ENCODE measurements at places on chromosomes 4 and X.

- DNase-seq, result no peak
Measured at GRCh38 chrX:103149652-103150051, 56.7 kb upstream of the NXF3 start.

- DNase-seq, result no peak
Measured at GRCh38 chr4:72390409-72390808, 178.6 kb downstream of the ADAMTS3 start.

DNA sequence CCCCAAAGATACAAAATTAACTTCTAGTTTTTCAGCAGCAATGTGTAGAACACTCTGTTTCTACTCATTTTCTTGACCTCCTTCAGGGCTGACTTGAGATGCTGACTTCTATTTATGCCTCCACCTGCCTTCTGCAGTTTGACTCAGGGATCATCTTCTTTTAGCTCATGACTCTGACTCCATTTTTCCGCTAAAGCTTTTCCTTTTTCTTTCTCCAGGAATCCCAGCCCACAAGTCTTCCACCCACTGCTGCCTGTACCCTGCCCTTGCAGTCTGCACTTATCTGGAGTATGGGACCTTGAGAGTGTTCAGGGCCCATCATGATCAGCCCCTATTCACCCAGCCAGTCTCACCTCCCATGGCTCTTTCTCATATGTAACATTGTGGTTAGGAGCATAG lies 14.9 kb upstream of the KLHL2 start:
- DNase-seq, result no peak

DNA sequence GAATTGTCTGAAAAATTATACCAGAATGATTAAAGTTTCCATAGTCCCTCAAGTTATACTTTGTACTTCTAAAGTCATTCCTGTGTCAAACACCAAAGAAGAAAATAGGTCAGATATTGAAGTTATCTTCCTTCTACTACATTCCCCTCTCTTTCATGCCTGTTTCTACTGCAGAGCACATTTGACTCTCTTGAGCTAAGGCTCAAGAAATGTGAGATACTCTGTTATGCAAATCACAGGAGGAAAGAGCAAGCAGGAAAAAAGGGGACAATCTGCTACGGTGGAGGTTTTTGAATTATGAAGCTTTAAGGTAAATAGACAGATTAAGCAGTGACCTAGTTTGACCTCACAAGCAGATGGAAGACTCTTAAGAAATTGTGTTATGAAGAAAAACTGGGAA lies 198.9 kb upstream of the LDB2 start:
- no peak for DNase-seq

- DNase-seq, result no peak
Measured at GRCh38 chrX:7262551-7262950, 114.6 kb upstream of the PUDP start.

- DNase-seq, result peak; percentile 77
Measured at GRCh38 chrX:153669174-153669890, 4.3 kb downstream of the PNCK start.

GRCh38 chr4:134160211-134160610 lies 41.4 kb downstream of the PABPC4L start:
- no peak for DNase-seq

GRCh38 chr4:17619416-17620105 lies 5.1 kb downstream of the MED28 start:
- DNase-seq, result no peak

GRCh38 chr4:128371001-128371777 lies 83.6 kb upstream of the PGRMC2 start:
- no peak for DNase-seq

DNA sequence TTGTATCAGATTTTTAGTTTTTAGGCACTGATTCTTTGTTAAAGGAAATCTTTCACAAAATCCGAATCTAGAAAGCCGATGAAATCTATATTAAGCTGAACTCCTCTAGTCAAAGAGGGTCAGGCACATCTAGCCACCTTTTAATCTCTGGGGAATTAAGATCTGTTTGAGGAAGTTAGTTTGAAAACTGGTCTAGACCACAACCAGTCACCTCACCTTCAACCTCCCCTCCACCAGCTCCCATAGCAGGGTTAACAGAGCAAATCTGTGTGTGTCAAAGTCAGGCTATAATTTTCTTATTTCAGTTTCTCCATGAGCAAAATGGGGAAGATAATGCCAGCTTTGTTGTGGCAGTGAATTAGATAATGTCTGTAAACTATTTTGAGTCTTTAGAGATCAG lies 110.0 kb upstream of the IGFBP7 start:
- DNase-seq, result no peak

DNA sequence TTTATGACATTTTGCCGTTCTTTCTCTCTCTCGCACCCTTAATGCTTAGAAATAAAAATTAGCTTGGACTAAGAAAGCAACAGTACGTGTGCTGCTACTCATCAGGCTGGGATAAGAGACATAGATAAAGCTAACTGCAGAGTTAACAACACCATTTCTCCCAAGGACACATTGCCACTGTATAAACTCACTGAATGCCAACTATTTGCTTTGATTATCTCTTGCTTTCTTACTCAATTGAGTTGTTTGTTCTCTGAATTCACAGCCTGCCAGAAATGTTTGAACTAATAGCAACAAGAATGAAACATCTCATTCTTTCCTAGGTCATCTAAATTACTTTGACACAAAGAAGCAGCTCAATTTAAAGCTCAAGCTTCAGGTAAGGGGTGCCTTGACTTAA lies 34.6 kb downstream of the F8 start:
- DNase-seq, result no peak

- no peak for DNase-seq
Measured at GRCh38 chr4:105990933-105991332, 95.7 kb downstream of the NPNT start.

GRCh38 chr4:113406723-113407016 lies 354.9 kb downstream of the CAMK2D start:
- DNase-seq, result no peak

DNA sequence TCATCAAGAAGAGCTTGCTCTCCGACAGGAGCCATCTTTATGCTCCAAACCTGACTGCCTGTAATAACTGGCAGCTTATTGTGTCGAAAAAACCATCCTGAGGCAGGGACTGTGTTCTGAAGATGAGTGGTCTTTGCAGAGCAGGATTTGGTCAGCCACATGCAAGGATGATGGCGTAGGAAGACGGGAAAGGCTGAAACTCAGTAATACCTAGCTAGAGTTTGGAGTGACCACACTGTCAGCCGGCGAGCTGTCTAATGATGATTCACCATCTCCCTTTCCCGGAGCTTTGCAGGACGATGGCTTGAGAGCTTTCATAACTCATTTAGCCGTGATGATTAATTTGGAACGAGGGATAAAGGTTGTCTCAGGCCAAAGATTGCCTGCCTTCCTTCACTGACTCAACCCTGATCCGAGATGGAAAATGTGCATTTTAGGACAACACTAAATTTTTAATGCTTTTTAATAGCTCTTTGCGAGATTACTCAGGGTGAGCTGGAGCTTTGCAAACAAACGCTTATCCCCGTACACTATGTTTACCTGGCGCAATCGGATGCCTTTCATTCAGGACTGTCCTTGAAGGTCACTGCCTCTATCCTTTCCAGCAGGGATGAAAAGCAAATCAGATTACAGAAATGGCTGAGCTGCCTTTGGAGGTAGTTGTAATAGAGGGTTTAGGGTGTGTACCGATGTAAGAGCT lies 288.5 kb downstream of the ASMT start:
- no peak for DNase-seq

DNA sequence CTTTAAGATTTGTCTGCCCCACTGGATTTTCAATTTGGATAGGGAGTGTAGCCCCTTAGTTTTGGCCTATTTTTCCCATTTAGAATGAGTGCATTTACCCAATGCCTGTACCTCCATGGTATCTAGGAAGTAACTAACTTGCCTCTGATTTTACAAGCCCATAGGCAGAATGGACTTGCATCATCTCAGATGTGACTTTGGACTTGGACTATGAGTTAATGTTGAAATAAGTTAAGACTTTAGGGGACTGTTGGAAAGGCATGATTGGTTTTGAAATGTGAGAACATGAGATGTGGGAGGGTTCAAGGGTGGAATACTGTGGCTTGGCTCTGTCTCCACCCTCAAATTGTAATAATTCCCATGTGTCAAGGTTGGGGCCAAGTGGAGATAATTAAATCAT lies 2480.2 kb downstream of the PCDH7 start:
- no peak for DNase-seq

GRCh38 chr4:3336382-3337356 lies 43.8 kb downstream of the RGS12 start:
- no peak for DNase-seq

GRCh38 chr4:104966349-104967033 lies 180.2 kb upstream of the TET2 start:
- no peak for DNase-seq

DNA sequence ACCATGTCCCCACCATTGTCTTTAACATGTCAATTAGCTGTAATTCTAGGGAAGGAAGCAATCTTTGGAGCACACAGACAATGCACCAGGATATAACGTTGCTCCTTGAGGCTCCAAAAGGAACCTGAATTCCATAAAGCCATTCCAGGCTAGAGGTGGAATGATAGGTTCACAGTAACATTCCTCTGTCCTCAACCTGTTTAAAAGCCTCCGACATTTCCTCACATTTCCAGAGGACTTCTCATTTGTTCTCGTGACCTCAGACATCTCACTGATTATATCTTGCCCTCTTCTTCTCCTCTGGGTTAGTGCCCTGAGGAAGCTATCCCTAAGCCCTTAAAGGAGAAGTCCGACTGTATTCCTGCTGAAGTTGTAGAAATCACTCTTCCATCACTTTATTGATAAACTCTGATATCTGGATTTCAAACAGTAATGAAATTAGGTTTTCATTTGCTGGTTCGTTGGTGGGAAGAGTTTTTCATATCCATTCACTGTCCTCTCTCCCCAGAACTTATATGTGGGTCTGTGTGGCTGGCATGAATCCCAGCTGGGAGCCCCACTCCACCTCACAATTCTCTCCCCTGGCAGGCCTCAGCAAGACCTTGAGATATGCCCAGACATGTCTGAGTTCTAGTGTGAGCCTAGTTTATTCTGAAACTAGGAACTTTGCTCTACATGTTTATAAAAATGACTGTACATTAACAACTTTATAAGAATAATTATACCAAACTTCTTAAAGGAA lies 44.2 kb upstream of the PRSS12 start:
- no peak for DNase-seq

DNA sequence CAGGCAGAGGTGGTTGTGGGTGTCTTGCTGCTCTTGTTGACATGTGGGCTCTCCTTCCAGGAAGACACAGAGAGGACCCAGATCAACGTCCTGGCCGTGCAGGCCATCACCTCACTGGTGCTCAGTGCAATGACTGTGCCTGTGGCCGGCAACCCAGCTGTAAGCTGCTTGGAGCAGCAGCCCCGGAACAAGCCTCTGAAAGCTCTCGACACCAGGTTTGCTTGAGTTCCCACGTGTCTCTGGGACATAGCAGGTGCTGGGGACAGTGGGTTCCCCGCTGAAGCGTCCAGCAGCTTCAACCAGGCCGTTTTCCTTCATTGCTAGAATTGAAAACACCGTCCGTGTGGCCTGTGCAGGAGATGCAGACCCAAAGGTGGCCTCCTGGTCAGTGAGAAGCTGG lies 25.6 kb upstream of the MSANTD1 start:
- no peak for DNase-seq

- no peak for DNase-seq
Measured at GRCh38 chr4:52983563-52984303, 121.6 kb downstream of the RASL11B start.

- DNase-seq, result no peak
Measured at GRCh38 chr4:126209147-126209546, 894.4 kb downstream of the FAT4 start.

DNA sequence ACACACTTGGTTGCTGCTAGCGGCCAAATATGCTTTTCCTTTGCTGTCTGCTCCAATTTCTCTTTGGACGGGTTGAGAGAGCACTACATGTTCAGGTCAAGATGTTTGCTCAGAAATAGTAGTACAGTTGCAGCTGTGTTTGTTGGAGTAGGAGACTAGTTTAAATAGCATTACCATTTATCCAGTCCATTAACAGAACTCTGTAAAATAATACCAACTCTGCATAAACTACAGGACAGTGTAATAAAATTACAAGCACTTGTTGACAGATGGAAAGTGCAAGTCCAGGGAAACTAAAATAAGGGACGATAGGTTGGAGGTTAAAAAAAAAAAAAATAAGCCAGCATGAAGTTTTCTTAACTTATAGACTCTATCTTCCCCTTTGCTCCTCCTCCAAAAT lies 20.2 kb downstream of the SLIT2 start:
- no peak for DNase-seq

GRCh38 chr4:84498203-84498934 lies 723 bp downstream of the NKX6-1 start:
- DNase-seq, result peak; percentile 76

DNA sequence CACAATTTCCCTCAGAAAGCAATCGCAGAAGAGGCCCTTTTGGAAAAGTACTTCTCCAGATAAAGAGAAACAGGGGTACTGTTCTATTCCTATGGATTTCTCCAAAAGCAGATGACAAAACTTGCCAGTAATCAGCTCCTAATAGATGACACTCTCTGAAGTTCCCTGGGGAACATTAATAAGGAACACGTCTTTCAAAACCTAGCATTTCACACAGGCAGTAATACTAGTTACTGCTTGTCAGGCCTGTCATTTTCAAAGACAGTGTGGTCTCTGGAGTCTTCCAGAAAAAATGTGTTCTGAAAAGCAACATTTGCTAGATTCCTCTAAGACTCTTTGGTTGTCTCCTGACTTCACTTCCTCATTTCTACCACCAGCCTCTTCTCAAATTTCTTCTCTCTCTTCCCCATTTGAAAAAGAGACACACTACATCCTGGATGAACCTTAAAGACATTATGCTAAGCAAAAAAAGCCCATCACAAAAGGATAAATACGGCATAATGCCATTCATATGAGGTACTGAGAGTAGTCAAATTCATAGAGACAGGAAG lies 47.3 kb downstream of the CHRDL1 start:
- no peak for DNase-seq

DNA sequence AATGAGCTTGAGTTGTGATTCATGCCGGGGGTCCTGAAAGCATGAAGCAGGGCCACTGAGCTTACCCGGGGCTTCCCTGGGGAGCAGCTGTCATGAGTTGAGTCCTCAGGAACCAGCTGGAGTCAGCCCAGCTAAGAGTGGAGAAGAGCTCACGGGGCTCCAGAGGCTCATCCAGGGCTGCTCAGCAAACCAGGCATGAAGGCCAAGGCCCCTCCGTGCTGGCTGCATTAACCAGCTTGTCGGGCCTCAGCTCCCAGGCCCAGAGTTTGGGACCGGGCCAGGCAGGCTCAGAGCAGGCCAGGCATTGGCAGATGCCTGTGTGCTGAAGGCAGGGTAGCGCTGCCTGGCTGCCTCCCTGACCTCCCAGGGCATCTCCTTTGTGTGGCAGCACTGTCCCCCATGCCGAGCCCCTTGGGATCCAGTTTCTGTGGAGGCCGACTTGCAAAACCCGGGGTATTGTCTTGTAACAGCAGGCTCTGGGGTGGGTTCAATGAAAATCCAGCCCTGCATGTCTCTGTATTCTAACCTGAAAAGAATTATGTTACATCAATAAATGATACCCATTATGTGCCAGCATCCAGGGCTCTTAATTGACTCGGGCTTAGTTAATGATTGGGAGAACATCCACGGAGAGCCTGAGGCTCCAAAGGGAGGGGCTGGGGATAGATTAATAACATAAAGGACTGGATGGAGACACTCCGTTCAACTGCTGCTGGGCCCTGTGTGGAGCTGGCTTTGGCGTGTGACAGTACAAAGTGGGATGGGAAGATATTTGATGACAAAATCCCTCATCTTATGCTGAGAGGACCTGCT lies 68.0 kb upstream of the MSX1 start:
- DNase-seq, result no peak

Data from D341Med (cell line).